ENCODE measurements at places on chromosomes 5 and 9.

GRCh38 chr9:89739511-89739910 is 134.7 kb downstream of the GADD45G start:
- DNase-seq: no peak

DNA sequence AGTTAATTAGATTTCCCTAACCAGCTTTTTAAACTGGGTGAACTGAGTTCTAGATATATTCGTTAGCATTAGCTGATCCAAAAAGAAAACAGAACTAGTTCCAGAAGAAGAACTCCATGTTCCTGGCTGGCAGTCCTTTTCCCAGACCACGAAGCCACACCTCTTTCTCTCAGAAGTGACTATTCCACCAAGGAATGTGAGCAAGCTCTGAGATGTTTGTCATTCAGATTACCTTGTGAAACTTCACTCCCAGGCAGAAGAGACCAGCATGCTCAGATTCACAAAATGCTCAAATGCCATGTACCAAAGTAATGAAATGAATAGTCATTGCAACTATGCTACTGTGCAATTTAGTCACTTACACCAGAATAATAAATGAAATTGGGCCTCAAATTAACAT is 4.4 kb upstream of the SSBP2 start:
- DNase-seq: peak; percentile 85

- DNase-seq: no peak
Observed at GRCh38 chr5:68441309-68442073, 225.9 kb downstream of the PIK3R1 start.

- DNase-seq: no peak
Observed at GRCh38 chr9:134125413-134126095, 10.3 kb upstream of the WDR5 start.

- peak; percentile 92 for DNase-seq
Observed at GRCh38 chr5:171757853-171758535, 27.6 kb upstream of the SMIM23 start.

GRCh38 chr5:171980792-171981191 is 25.6 kb downstream of the FBXW11 start:
- no peak for DNase-seq

DNA sequence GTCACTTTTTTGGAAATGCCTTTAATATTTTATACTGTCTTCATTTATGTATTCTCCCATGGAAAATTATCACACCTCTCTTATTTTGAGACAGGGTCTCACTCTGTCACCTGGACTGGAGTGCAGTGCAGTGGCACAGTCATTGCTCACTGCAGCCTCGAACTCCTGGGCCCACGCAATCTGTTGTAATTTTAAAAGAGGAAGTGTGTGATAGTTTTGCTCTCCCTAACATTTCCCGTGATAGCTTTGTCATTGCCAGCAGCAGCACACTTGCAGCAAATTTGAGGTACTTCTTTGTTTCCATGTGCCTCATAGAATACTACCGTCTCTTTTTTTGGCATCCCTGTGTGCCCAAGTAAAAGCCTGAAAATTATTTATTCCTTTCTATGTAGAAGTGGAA is 103.5 kb downstream of the RNF180 start:
- no peak for DNase-seq

- peak; percentile 62 for DNase-seq
Observed at GRCh38 chr9:124139001-124139400, 118.7 kb upstream of the NEK6 start.

DNA sequence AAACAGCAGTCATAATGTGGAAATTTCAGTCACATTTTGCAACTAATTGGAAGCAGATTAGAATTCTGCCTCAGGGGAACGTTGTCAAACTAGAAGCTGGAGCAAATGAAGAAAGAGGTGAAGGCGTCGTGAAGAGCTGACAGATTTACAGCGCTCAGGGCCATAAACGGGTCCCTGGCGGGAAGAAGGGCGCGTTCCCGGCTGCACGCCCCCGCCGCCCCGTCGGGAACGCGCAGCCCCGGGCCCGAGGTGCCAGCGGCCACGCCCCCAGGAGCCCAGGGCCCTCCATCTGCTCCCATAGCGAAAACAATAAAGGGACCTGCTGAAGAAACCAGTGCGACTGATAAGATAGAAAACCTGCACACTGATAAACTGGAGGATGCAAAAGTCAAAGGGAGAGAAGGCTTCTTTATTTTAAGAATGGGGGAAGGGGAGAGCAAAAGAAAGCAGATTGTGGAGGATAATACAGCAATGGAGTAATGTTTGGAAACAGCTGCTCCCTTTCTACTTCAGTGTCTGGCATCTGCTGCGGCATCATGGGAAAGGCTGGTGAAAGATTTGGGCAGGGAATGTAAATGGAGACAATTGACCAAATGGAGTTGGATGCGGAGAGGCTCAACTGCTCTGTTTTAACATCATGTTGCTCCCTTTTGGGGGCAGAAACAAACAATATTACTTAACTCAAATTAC is 11.1 kb downstream of the ZNF608 start:
- no peak for DNase-seq

DNA sequence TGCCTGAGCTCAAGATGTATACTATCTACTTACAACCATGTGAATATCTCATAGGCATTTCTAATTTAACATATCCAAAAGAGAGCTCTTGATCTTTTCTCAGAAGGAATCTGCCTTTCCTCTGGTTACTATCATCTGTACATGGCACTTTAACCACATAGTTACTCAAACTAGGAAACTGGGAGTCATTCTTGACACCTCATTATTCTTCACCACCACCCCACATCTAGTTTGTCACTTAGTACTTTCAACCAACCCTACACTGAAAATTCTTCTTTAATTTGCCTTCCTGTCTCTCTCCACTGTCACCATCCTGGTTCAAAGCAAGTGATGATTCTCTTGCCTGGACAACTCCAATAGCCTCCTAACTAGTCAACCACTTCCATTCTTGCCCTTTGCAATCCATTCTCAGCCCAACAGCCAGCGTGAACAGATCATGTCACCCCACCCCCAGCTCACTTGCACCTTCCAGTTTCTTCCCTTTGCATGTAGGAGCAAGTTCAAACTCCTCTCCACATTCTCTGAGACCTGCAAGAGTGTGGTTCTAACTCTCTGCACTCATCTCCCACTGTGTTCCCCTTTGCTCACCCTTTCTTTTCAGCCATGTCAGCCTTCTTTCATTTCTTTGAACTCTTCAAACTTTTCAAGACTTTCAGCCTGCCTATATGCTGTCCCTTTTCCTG is 17.3 kb upstream of the SMAD5 start:
- DNase-seq: no peak

DNA sequence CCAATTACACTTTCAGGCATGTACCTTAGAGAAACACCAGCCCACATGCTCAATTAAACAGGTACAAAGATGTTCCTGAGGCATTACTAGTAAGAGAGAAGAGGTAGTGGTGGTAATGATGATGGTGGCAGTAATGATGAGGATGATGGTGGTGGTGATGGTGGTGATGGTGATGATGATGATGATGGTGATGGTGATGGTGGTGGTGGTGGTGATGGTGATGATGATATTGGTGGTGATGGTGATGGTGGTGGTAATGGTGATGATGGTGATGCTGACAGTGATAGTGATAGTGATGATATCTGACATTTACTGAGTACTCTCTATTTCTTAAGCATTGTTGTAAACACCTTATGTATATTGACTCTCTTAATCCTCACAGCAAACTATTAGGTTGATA is 318.4 kb downstream of the NSG2 start:
- DNase-seq: no peak

GRCh38 chr9:114091711-114092110 is 7.4 kb downstream of the KIF12 start:
- DNase-seq: no peak

DNA sequence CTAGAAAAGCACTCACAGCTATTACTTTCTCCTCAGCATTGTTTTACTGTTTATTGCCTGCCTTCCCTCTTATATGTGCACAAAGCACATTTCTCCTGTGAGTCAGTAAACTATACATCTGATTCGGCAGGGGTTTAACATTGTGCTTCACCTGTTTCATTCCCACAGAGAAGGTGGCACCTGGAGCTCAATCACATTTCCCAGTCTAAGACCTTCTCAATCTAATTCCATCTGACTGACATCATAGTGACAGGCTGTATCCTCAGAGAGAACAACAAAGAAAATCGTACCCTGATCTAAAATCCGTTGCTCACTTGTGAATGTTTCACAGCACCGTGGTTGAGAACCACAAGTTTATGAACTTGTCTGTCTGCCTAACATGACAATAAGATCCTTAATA is 92.4 kb upstream of the CAST start:
- no peak for DNase-seq

GRCh38 chr9:76693912-76694311 is 70.3 kb upstream of the PCA3 start:
- DNase-seq: no peak

DNA sequence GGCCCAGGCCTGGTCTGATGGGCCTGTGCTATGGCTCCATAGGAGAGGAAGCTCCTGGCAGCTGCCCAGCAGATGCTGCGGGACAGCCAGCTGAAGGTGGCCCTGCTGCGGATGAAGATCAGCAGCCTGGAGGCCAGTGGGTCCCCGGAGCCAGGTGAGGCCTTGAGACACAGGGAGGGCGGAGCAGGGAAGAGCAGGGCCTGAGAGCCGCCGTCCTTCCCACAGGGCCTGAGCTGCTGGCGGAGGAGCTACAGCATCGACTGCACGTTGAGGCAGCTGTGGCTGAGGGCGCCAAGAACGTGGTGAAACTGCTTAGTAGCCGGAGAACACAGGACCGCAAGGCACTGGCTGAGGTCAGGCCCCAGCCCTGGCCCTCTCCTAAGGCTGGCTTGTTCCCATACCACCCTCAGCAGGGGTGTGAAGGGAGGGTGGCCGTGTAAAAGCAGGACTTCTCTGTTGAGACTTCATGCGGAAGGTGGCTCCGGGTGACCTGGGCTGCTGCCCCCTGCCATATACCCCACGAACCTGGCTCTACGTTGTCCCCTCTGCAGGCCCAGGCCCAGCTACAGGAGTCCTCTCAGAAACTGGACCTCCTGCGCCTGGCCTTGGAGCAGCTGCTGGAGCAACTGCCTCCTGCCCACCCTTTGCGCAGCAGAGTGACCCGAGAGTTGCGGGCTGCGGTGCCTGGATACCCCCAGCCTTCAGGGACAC is 4.5 kb downstream of the PKN3 start:
- no peak for DNase-seq

DNA sequence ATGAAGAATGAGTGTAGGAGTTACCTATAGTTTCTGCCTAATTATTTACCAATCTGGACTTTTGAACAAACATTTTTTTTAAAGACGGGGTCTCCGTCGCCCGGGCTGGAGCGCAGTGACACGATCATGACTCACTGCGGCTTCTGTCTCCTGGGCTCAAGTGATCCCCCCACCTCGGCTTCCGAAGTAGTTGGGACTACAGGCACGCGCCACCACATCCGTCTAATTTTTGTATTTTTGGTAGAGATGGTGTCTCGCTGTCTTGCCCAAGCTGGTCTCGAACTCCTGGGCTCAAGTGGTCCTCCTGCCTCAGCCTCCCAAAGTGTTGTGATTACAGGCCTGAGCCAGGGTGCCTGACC is 1.5 kb downstream of the CTNNA1 start:
- peak; percentile 81 for DNase-seq

DNA sequence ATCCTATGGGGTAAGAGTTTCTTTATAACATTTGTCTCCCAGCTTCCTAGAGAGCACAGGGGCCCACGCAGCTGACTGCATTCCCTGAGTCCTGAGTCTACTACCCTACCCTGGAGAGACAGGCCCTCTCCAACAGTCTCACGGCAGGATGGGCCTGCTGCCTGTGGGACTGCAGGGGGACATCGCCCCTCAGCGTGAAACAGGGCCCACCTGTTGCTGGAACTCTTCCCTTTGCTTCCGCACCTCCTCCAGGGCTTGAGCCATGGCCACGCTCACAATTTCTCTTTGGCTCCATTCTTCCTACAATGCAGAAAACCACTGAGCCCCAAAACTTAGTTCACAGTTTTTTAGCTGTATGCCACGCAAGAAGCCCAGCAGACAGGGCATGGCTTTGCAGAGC is 28.2 kb downstream of the ARPC5L start:
- no peak for DNase-seq

DNA sequence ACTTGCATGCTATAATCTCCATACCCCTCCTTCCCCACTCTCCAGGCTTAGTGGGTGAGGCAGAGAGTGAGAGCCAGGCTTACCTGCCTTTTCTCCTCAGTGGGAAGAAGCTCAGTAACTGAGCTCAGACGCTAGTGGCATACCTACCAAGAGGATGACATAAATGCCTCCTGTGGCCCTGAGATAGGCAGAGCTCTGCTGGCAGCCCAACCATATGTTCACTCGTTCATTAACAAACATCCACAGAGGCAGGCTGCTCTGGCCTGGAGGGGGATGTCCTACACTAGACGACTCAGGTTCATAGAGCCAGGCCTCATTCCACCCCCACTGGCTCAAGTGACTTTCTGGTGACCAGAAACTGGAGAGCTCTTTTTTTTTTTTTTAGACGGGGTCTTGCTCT is 81.3 kb downstream of the THBS4 start:
- no peak for DNase-seq

DNA sequence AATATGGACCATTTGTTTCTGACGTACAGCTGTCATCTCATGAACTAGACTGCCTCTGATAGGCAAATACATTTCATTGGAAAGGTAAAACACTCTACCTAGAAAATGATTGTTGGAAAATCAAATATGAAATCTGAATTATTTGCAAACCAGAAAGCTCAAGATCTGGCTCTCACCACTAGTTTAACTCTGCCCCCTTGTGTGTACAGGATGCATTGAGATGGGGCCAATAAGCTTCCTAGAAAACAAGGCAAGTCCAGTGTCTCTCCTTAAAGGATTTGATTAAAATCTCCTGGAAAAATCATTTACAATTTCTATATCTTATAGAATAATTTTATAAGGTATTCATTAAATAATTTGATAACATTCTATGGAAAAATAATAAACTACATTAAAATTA is 311.9 kb upstream of the ANKH start:
- no peak for DNase-seq

DNA sequence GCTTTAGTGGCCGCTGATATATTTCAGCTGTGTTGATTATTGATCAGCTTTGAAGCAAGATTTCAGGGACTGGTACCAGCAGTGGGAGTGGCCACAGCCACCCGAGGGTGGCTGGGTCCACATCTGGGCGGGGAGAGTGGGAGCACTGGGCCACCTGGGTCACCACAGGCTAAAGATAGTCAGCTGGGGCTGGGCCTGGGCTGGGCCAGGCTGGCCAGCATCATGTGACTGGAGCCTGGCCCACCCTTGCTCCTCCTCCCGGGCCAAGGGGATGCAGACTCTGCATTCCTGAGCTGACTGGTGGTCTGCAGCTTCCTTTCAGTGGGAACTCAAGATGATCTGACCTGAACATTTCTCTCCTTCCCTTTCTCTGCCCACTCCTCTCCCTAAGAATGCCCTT is 27.1 kb downstream of the LARP1 start:
- no peak for DNase-seq

GRCh38 chr9:94861589-94862272 is 135.2 kb downstream of the AOPEP start:
- DNase-seq: no peak

DNA sequence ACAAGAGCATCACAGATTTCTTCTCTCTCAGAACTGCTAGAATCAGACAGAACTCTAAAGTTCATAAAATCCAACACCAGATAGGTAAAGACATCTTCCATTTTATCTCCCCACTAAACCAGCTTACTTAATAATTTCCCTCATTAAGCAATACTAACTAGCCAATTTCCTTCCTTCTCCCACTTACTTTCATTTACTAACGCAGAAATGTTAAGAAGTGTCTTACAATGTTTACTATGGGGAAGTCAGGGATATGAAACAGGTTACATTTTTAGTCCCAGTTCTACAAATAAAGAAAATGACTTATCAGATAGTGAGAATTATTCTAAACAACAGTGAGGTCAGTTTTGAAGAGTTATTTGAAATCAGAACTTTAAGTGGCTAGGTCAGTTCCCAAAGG is 236.5 kb downstream of the FBXL17 start:
- DNase-seq: no peak

- no peak for DNase-seq
Observed at GRCh38 chr5:115396081-115396480, 99.6 kb upstream of the CCDC112 start.

- no peak for DNase-seq
Observed at GRCh38 chr9:118306801-118307200, 602.6 kb downstream of the TLR4 start.
